ENCODE measurements at places on chromosomes 16 and 17. TPM values are rescaled to one million over a fixed set of nuclear protein-coding genes. Genes with fewer than 3 reads are reported as not detected.

DNA sequence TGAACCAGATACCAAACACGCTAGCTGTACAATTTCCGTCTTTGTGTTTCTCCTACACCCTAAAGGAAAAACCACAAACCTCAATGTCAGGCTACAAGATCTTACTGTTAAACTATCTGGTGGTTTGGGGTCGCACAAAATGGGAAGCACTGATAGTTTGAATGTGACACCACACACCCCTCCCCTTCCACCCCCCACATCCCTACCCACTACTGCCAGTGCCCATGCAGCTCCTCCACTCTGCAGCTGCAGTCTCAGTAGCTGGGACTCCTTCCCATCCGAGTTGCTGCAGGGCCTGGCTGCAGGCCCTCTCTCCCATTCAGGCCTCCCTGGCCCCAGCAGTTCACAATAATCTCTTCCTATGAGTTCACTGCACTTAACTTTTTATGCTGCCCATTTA lies 18.4 kb downstream of the TRAP1 start:
- no peak overlapping the region for H3K27ac ChIP-seq
- no peaks in the 10 kb centered on the region for H3K4me1 ChIP-seq
- DNase-seq = no peak

HIC1 gene
- total RNA-seq = 2.7 TPM

GRCh38 chr16:19127674-19128131 lies 13.9 kb downstream of the ITPRIPL2 start:
- no peaks in the 10 kb centered on the region for H3K4me1 ChIP-seq
- H3K27me3 ChIP-seq = no peaks in the 10 kb centered on the region
- H3K27ac ChIP-seq = no peak overlapping the region
- H3K36me3 ChIP-seq = no peaks in the 10 kb centered on the region
- DNase-seq = no peak

- H3K27ac ChIP-seq = no peak overlapping the region
- DNase-seq = no peak
- H3K27me3 ChIP-seq = no peaks in the 10 kb centered on the region
- no peak overlapping the region for H3K4me3 ChIP-seq
Measured at GRCh38 chr16:55444754-55445485, 34.1 kb upstream of the MMP2 start.

CD79B gene
- total RNA-seq = 0.96 TPM

GRCh38 chr17:36851250-36851649 lies 86.0 kb upstream of the LHX1 start:
- no peak overlapping the region for H3K4me3 ChIP-seq
- peaks cover 2% of the 10 kb centered on the region for H3K4me1 ChIP-seq
- no peaks in the 10 kb centered on the region for H3K36me3 ChIP-seq
- H3K27ac ChIP-seq = no peak overlapping the region
- no peak for DNase-seq

GRCh38 chr16:67463059-67463458 lies 17.9 kb downstream of the ATP6V0D1 start:
- no peak overlapping the region for H3K4me3 ChIP-seq
- no peaks in the 10 kb centered on the region for H3K27me3 ChIP-seq
- H3K4me1 ChIP-seq = no peaks in the 10 kb centered on the region
- no peaks in the 10 kb centered on the region for H3K36me3 ChIP-seq
- H3K27ac ChIP-seq = no peak overlapping the region
- DNase-seq = no peak

MYH13 gene
- not detected for total RNA-seq

DNA sequence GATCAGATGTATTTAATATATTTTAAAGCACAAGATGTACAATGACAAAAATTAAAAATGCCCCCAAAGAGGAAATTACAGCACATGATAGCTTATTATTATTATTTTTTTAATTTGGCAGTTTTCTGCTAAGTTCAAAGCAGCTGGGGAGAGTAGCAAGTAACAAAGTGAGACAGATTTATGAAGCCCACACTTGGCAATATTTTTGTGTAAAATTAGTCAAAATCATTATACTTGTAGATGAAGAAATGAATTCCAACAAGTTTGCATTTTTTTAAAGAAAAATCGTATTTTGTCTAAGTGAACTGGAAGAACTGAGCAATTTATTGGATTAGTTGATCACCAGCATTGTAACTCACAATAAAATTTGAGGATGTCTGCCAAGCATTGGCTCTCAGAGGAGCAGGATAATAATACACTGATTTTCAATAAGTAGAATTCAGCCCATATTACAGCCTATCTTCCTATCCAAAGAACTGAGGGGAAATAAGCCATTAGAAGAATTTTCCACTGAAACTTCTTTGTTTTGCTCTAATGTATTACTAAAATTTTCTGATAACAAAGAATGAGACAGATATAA lies 215.6 kb downstream of the MAP2K6 start:
- no peaks in the 10 kb centered on the region for H3K36me3 ChIP-seq
- DNase-seq = no peak
- no peak overlapping the region for H3K27ac ChIP-seq
- no peaks in the 10 kb centered on the region for H3K27me3 ChIP-seq

DNA sequence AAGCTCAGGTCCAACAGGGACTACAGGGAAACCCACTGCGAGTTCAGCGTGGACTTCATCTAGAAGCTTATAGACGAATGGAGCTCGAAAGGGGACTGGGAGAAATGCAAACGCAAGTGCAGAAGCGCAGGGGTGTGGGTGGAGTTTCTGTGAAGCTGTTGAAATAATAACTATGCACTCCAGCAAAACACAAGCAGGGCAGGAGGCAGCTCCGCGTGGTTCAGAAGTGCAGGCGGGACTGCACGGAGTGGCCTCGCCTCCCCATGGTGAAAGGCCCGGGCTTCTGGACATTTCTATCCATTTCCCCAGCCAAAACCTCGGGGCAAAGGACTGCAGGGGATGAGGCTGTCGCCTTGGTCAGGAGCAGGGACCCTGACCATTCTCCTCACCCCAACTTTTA lies 74.5 kb downstream of the ZNF423 start:
- peaks cover 8% of the 10 kb centered on the region for H3K4me1 ChIP-seq
- no peak overlapping the region for H3K4me3 ChIP-seq
- H3K27ac ChIP-seq = no peak overlapping the region

RNF112 gene
- 0.81 TPM for total RNA-seq

DNA sequence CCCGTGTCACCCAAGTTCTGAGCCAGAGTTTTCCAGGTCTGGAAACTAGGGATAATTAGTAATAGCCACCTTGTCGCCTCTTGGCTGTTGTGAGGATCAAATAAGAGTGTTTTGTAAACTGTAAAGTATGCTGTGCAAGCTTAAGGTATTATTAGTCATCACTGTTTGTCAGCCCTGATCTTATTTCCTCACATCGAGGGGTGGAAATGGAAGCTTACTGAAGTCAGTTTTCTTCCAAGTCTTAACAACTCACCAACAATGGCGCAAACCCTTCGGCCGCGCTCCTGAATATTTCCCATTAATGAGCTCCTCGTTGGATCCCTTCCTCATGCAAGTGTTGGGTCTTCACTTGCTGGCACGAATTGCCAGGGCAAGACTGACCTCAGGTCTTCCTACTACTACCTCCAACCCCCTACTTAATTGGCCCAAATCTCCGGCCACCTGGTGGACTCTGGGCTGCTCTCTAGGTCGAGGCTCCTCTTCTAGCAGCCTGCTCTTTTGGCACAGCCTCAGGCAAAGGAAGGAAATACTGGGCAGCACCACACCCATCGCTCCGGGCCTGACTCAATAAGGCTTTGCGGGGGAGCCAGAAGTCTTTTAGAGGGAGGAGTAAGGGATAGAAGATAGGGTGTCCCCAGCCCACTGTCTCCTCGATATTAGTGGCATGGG lies 885 bp upstream of the SLC35B1 start:
- DNase-seq = peak; percentile 68
- no peak overlapping the region for H3K27ac ChIP-seq
- no peaks in the 10 kb centered on the region for H3K27me3 ChIP-seq
- peaks cover 12% of the 10 kb centered on the region for H3K36me3 ChIP-seq
- no peaks in the 10 kb centered on the region for H3K4me1 ChIP-seq

DNA sequence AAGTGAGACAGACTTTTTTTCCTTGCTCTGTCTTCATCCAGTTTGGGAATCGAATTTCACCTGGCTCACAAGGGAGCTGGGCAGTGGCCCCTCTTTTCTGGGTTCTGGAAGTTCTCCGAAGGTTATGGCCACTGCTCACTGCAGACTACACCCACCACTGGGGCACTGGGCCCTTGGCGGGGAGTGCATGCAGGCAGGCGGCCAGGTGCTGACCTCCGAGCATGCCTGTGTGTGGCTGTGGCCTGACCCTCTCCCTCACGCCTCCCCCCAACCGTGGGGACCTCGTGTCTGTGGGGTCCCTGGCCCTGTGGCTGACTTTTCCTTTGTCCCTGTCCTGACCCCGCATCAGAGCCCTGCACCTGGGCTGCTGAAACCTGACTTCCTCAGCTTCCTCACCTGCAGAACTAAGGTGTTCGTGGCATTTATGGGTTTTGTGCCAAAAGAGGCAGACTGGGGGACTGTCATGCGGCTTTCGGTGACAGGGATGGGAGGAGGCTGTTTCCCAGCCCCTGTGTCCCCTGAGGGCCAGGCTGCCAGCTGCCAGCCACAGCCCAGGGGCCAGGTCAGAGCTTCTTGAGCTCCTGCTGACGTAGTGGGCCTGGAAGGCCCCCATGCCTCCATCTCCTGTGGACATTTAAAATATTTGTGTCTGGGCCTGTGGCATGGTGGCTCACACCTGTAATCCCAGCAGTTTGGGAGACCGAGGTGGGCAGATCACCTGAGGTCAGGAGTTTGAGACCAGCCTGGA lies 21.4 kb downstream of the ASPSCR1 start:
- H3K4me3 ChIP-seq = no peak overlapping the region
- peaks cover 9% of the 10 kb centered on the region for H3K36me3 ChIP-seq
- H3K4me1 ChIP-seq = no peaks in the 10 kb centered on the region
- no peaks in the 10 kb centered on the region for H3K27me3 ChIP-seq
- H3K27ac ChIP-seq = no peak overlapping the region

DNA sequence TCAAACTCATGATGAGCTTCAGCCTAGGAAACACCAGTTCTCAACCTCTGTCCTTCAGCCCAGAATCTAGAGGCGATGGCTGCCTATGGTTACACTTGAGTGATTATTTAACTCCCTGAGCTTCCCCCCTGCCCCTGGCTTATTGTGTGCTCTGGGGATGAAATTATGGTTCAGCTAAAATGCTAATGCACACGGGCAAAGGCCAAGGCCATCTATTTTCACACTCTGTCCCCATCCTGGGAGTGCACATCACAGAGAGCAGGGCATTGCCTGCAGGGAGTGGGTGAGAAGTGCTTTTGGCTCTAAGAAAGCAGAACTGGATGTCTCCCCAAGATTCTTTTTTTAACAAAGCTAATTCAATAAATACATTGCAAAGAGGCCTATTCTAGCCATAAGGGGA lies 21.6 kb upstream of the CACNG5 start:
- H3K27ac ChIP-seq = no peak overlapping the region
- H3K4me1 ChIP-seq = no peaks in the 10 kb centered on the region
- no peak for DNase-seq

- H3K4me1 ChIP-seq = peaks cover 7% of the 10 kb centered on the region
- H3K27me3 ChIP-seq = no peaks in the 10 kb centered on the region
- no peak overlapping the region for H3K27ac ChIP-seq
- H3K4me3 ChIP-seq = no peak overlapping the region
- DNase-seq = no peak
Measured at GRCh38 chr16:15985144-15985543, 35.7 kb downstream of the ABCC1 start.

GRCh38 chr16:87067003-87067556 lies 250.1 kb downstream of the C16orf95 start:
- H3K27me3 ChIP-seq = no peaks in the 10 kb centered on the region
- no peak for DNase-seq
- H3K4me1 ChIP-seq = peaks cover 3% of the 10 kb centered on the region
- H3K27ac ChIP-seq = no peak overlapping the region
- no peaks in the 10 kb centered on the region for H3K36me3 ChIP-seq

CDH16 gene
- not detected for total RNA-seq

Measured in H9 (cell line).